Stimulated activated CD4-positive, alpha-beta T cell treated with anti-CD3 and anti-CD28 coated beads, Interleukin-15, amount 100 ng/mL, for 48 hours (primary cell): ENCODE measurements at places on chromosomes 5 and 9.

- no peak for DNase-seq
These were observed 147.2 kb upstream of the IRX2 start for GRCh38 chr5:2898661-2899060.

DNA sequence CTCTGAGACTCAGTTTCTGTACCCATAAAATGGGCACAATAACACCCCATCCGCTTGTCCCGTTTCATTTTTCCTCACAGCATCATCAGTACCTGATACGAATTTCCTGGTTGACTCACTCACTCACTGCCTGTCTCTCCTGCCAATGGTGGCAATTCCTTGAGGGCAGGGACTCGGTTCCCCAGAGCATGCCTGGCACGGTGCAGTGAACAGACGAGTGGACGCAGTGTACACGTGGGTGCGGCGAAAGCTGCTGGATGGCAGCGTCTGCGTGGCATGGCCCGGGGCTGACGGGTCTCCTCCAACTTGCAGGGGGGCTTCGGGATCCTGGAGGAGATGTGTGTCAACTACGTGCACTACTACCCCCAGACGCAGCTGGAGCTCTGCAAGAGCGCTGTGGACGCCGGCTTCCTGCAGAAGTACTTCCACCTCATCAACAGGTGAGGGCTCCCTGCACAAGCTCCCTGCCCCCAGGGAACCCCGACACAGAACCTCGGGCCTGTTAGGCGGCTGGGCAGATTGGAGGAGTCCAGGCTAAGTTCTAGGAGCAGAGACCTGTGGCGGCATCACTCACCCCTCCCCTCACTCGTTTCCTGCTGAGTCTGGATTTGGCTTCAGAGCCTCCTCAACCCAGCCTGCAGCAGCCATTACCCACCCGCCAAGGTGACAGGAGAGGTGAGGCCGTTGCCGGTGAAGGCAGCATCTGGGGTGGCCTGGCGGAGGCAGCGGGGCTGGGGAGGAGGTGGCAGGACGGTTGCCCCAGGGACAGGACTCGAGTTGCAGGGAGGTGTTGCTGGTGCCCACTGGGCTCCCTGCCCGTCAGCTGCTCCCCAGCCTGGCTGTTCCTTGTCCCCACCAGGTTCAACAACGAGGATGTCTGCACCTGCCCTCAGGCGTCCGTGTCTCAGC lies 20.3 kb downstream of the DBH start:
- DNase-seq, result no peak

- DNase-seq, result no peak
These were observed 300.5 kb upstream of the ISL1 start for GRCh38 chr5:51082741-51083140.

GRCh38 chr9:129930743-129931142 lies 95.5 kb downstream of the USP20 start:
- no peak for DNase-seq

GRCh38 chr9:106069241-106069640 lies 374.9 kb downstream of the TMEM38B start:
- no peak for DNase-seq
